ENCODE measurements at places on chromosomes 7 and 10.

DNA sequence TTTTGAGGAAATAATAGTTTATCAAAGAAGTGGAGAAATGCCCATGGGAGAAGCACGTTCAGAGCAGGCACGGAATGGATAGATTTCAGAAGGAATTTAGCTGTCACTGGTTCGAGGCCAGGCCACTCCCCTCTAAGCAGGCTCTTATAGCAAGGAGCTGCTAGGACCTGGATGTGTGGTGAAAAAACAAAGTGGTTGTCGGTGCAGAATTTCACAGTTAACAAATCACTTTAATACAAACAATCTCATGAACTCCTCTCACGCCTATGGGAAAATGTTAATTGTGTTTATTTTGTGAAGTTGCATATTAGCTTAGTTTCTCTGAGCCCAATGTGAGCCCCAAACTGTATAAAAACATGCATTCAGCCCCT is 176.3 kb downstream of the PKD1L1 start:
- DNase-seq, result no peak

GRCh38 chr10:52623761-52624160 is 148.8 kb downstream of the MBL2 start:
- no peak for DNase-seq

- no peak for DNase-seq
Measured at GRCh38 chr10:48671914-48672595, 12.6 kb upstream of the WDFY4 start.

DNA sequence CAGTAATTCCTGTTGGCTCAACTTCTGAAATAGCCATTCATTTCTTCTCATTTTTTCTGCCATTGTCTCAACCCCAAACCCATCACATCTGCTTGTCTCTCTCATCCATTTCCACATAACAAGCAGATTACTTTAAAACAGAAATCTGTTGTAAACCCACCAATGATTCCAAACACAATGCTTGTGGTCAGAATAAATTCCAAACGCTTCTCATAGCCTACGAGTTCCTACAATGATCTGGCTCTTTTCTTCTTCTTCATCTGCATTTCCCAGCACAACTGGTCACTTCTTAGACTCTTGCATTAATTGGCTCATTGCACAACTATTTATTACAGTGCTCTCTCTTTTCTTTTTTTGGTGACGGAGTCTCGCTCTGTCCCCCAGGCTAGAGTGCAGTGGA is 364.1 kb downstream of the GATA3 start:
- DNase-seq, result no peak

DNA sequence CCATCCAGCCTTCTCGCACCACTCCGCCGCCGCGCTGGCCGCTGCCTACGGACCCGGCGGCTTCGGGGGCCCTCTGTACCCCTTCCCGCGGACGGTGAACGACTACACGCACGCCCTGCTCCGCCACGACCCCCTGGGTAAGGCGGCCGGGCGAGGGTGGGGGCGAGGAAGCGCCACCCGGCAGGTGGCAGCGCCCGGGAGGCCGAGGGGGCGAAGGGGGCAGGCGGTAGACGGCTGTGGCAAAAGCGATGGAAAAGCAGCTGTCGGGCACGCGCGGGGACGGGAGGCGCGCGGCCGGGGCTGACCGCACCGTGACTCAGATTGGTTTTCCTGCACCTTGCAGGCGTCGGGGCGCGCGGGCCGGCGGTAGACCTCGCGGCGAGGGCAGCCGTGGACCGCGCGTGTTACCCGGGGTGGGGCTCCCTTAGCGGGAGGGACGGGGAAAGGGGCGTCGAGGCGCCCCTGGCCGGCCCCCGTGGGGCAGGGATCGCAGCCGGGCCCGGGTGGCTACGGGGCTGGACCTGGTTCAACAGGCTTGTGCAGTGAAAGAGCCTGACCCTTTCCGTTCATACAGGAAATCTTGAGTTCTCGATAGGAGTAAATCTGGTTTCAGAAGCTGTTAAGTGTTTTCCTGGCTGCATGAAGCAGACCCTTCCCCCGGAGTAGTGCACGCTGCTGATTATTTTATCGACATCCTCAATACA is 608 bp downstream of the HHEX start:
- DNase-seq, result no peak

DNA sequence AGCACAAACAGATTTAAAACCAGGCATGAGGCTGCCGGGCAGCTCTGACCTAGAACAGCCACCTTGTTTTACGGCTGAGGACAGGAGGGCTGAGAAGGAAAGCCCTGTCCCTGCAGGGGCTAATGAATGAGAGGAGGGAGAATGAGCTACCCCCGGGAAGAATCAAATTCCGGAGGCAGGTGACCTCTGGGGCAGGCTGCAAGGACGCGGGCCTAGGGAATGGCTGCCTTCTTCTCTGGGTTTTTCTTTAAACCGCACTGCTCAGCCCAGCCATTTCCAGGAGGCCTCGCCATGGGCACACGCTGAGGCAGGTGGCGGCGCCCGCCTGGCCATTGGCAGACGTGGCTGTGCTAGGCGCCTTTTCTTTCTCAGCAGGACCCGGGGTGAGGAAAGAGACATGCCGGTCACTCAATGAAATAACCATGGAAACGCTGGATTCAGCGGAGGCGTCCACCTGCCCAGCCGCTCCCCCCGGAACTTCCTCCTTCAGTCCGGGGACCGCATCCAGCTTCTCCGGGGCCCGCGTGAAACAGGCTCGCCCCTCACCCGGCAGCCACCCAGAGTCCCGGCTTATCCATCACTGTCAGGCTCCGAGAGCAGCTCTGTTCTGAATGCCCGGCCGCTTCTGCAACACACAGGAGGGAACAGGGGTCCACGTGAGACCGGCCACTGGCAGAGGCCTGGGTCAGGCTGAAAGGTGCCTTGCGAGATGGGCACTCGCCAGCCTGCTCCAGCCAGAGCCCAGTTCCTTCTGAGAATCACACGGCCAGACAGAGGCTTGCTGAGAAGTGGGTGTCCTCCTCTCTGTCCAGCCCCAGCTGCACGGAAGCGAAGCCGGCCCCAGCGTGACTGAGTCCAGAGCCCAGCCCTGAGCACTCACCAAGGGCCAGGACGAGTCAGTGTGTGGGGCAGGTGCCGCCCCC is 82.1 kb downstream of the PDGFA start:
- no peak for DNase-seq
